Esophagus muscularis mucosa (tissue), 4 donors: ENCODE measurements at places on chromosomes 3 and 15. TPM values are rescaled to one million over a fixed set of nuclear protein-coding genes. Genes with fewer than 3 reads are reported as not detected.

PLA2G4E gene
- not detected for total RNA-seq

EOMES gene
- 0.17 TPM for total RNA-seq

VPS18 gene
- total RNA-seq, result 29.8 TPM

SLC28A1 gene
- total RNA-seq, result 0.23 TPM

ZCWPW2 gene
- 1.5 TPM for total RNA-seq

CHRNA7 gene
- 1.9 TPM for total RNA-seq

FAM107A gene
- 107 TPM for total RNA-seq

- no peaks in the 10 kb centered on the region for H3K27me3 ChIP-seq
- H3K36me3 ChIP-seq, result no peaks in the 10 kb centered on the region
- H3K4me3 ChIP-seq, result peak within 1 kb of the TSS; percentile 39
Observed at GRCh38 chr3:180036671-180037455, at the start of gene PEX5L. TSS of gene PEX5L (minus strand) at chr3:180036937. CDS start at chr3:180036599, 338 bp downstream.

- no peak overlapping the region for H3K27ac ChIP-seq
- H3K4me1 ChIP-seq, result no peaks in the 10 kb centered on the region
- no peak for DNase-seq
- H3K27me3 ChIP-seq, result no peaks in the 10 kb centered on the region
- H3K36me3 ChIP-seq, result no peaks in the 10 kb centered on the region
- no peak overlapping the region for H3K4me3 ChIP-seq
Observed at GRCh38 chr15:78105476-78106241, 13.3 kb downstream of the SH2D7 start.

DNA sequence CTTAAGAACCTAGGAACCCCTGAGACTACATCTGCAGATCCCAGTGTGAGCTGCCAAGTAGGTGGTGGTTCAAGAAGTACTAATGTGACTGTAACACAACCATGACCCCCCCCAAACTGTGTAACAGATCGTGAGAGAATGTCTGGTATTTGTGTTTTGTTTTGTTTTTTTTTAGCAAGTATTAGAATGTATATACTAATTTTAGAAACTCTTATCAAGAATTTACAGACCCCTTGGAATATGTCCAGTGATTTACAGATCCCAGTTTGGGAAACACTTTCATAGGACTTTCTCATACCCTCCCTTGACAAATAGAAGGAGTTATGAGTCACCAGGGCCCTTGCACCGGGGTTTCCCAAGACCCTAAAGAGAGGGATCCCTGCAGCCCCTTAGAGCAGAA, 79.8 kb downstream of the SEMA5B start:
- H3K27ac ChIP-seq, result no peak overlapping the region
- no peaks in the 10 kb centered on the region for H3K27me3 ChIP-seq

- no peak for DNase-seq
- H3K4me1 ChIP-seq, result peaks cover 20% of the 10 kb centered on the region
- no peaks in the 10 kb centered on the region for H3K36me3 ChIP-seq
- H3K27ac ChIP-seq, result no peak overlapping the region
- no peaks in the 10 kb centered on the region for H3K27me3 ChIP-seq
- no peak overlapping the region for H3K4me3 ChIP-seq
Observed at GRCh38 chr3:113053169-113053568, 62.4 kb downstream of the GTPBP8 start.

DNA sequence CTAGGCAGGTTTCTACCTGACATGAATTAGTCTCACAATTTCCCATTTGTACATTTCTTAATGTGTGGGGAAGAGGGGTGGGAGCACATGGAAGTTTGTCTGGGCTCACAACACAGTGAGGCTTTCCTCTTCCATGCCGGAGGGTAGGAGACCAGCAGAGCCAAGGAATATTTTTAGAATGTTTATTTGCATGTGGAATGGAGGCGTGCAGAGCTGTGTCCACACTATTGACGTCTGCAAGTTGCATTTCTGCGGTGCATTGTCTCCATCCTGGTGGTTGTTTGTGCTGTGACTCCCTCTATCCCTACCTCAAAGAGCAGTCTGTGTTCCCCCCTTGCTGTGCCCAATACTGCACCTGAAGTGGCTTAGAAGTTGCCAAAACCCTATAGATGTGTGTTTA, 103.1 kb upstream of the LRTM1 start:
- H3K4me1 ChIP-seq, result no peaks in the 10 kb centered on the region
- H3K4me3 ChIP-seq, result no peak overlapping the region
- H3K27ac ChIP-seq, result no peak overlapping the region
- no peak for DNase-seq
- no peaks in the 10 kb centered on the region for H3K36me3 ChIP-seq

- no peak for DNase-seq
- H3K4me3 ChIP-seq, result no peak overlapping the region
- no peaks in the 10 kb centered on the region for H3K4me1 ChIP-seq
- H3K36me3 ChIP-seq, result no peaks in the 10 kb centered on the region
- H3K27ac ChIP-seq, result no peak overlapping the region
Observed at GRCh38 chr3:191809326-191809949, 348.5 kb downstream of the PYDC2 start.

GRCh38 chr3:4306860-4307259, 3.7 kb downstream of the SETMAR start:
- H3K36me3 ChIP-seq, result no peaks in the 10 kb centered on the region
- no peak for DNase-seq
- peak overlapping the region; percentile 92 for H3K27ac ChIP-seq
- H3K27me3 ChIP-seq, result no peaks in the 10 kb centered on the region

DNA sequence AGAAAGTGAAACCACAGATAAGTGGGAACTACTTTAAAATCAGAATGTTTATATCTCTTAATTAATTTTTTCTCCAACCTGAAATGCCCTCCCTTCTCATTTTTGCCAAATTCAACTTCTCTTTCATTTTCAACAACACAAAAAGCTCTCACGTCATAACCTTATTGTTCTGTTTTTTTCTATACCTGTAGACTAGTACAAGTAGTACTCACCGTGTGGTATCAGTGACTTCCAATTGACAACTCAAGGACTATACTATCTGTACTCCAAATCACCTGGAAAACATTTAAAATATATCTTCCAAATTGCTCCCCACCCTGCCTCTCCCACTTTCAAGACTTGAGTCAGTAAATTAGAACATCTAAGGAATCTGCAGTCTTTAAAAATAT, 72.8 kb upstream of the ZNF280D start:
- peaks cover 7% of the 10 kb centered on the region for H3K4me1 ChIP-seq
- no peak overlapping the region for H3K27ac ChIP-seq
- H3K36me3 ChIP-seq, result no peaks in the 10 kb centered on the region
- H3K4me3 ChIP-seq, result peak overlapping the region; percentile 5
- no peak for DNase-seq

GRCh38 chr3:106176734-106177133, 307.9 kb upstream of the CBLB start:
- no peaks in the 10 kb centered on the region for H3K27me3 ChIP-seq
- no peaks in the 10 kb centered on the region for H3K36me3 ChIP-seq
- H3K4me3 ChIP-seq, result no peak overlapping the region
- H3K27ac ChIP-seq, result no peak overlapping the region
